ENCODE measurements at places on chromosomes 16 and 17. TPM values are rescaled to one million over a fixed set of nuclear protein-coding genes. Genes with fewer than 3 reads are reported as not detected.

DNA sequence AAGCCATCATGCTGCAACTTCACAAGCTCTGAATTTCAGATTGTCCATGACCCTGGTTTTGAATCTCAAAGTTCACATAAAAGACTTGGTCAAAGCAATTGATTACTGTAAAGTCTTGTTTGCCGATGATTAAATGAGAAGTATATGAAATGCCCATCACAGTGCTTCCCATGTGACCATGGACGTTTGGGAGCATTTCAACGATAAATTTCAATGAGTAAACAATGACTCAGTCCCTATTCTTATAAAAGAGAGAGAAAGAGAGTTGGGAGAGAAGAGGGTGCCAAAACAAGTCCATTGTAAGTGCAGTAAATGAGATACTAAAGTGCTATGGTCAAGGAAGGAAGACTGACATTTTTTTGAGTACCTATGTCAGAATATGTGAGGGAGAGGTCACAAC lies 276.9 kb downstream of the SOX9 start:
- no peak for DNase-seq

DNA sequence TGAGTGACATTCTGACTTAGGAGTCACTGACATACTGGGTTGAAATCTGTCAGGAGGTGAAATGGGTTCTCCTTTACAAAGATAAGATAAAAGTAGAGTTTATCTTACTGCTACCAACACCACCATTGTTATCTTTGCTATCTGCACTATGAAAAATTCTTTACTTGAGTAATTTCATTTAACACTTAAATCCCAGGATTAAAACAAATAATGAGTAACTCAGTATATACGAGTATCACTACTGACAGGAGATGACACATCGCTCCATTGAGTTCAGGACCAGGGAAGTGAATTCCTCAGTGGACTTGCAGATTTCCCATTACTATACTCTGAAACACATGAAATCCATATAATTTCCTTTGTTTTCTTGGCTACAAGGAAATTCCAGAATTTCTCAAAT lies 242.1 kb upstream of the NLRP1 start:
- no peak for DNase-seq

DNA sequence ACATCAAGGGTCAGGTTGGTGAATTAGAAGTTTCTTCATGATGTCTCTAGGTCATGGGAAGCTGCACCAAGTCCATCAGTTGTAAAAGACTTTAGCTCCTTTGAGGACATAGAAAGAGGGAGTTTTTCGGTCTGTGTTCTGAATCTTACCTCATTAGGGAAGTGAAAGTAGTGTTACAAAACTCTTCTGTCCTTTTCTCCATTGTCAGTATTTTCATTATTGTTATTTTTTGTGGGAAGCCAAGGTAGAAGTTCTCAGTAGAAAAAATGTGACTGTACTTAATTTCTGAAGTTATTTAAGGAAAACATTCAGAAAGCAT lies 24.2 kb downstream of the MAP3K3 start:
- DNase-seq: peak; percentile 75

- no peak for DNase-seq
Observed at GRCh38 chr17:40606548-40607353, 40.9 kb downstream of the SMARCE1 start.

DNA sequence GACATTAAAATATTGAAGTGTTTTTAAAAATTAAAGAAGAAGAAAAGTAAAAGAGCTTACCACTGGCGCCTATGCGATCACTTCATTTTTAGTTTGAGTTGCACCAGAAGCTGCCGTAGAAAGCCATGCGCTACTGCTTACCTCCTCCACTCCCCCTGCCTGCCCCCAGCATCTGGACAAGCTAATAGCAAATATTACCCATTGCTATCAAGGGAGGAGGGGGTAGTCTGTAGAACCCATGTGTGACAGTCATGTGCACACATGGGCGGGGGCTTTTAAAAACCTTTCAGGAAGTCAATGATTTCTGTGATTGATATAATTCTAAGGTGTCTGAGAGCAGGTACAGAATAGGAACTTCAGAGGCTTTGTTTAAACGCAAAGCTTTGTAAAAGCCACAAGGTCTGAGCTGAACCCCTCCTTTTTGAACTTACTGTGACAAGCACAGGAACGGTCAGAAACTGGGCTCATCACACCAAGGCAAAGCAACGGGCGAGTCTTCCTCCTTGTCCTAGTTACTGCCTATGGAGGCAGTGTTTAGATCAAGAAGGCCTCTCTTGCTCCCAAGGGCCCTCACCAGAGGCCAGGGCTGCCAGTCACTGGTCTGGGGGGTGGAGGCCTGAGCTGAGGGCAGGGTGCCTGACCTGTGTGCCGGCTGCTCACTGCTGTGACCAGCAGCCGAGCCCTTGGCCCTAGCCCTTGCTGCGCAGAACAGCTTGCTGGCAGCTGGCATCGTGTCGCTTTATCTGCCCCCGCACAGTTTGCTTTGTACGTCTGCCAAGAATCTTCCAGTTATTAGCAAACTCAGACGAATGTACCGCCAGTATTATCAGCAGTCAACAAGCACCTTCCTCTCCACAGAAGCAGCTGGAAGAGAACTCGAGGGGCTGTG lies 15.0 kb downstream of the GINS2 start:
- no peak for DNase-seq

DNA sequence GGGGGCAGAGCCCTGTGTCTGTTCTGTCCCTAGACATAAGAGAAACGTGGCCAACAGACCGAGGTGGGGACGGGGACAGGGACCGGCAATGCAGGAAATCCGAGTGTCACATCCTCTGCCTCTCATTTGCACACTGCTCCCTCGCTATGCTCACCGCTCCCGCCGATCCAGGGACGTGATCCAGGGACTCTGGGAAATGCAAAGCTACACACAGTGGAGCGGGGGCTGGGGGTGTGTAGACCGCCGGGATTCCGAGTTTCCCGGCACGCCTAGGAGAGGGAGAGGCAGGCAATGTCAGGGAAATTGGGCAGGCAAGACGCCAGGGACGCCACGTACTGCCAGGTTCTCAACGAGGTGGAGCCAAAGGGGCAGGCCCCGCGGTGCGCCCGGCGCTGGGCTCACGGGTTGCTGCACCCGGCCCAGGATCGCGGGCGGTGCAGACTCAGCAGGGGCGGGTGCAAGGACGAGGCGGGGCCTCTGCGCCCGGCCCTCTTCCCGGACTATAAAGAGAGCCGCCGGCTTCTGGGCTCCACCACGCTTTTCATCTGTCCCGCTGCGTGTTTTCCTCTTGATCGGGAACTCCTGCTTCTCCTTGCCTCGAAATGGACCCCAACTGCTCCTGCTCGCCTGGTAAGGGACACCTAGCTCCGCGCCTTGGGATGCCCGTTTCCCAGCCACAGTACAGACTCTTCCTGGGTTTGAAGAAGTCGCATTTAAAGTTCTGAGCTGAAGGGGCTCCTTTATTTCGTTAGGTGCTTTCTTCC lies at the start of gene MT1X:
TSS of gene MT1X (plus strand) at position 532 of the 764 bp plus-strand sequence. CDS start at position 603, 71 bp downstream.
- peak; percentile 53 for DNase-seq

DNA sequence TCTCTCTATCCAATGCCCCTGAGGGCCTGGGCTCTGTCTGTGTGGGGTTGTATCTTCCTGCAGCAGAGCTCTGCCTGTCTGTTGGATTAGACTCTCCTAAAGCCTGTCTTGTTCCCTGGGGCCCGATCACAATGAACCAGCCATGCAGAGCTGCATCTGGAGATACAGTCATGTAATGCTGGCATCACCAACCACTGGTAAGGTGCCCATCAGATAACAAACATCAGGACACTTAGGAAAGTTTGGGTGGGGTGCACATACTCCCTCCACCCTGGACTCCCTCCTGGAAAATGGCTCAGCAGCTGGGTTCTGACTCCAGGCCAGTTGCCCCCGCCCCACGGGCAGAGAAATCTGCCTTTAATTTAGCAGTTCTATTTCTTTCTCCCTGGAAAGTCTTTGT lies 61.3 kb upstream of the BRD7 start:
- DNase-seq: no peak

DNA sequence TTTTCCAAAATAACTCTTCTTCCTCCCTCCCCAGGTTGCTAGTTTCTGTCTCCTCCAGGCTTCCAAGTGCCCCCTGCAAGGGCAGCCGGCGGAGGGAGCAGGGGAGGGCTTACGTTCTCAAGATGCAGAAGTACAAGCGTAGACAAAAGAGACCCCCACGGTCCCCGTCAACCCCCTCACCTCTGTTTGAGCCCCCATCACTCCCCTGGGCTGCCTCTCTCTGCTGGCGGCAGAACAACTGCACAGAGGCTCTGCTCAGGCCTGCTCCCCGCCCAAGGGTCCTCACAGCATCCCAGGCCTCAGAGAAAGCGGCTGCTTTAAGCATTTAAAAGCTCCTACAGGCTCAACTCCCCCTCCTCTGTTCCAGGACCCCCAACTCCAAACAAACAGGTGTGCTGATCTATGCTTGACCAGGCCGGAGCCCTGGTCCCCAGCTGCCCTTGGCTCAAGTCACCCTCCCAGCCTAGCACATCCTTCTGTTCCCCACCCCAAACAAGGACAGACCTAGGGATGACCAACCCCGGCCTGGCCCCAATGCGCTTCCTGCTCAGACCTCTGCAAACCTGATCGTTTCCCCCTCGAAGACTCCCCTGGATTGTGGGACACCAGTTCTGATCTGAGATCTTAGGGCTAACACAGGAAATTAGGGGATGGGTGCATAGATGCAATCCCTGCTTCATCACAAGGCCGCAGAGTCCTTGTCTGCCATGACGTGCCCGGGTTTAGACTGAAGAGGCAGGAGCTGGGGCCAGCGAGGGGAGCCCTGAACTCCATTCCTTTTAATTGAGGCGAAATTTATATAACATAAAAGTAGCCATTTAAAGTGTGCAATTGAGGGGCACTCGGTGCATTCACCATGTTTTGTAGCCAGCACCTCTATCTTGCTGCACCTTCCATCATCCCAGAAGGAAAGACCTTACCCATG lies 17.2 kb upstream of the RBFOX3 start:
- DNase-seq: no peak

The SP6 gene
- polyA plus RNA-seq: not detected

The PRR35 gene
- not detected for polyA plus RNA-seq

All from CD14-positive monocyte (primary cell).